Frontal cortex (tissue), 4 donors: ENCODE measurements at places on chromosomes 12 and 14. TPM values are rescaled to one million over a fixed set of nuclear protein-coding genes. Genes with fewer than 3 reads are reported as not detected.

The SCN8A gene
- total RNA-seq = 46.1 TPM

The SLC5A8 gene
- total RNA-seq = 3.3 TPM

The SIX1 gene
- 0.41 TPM for total RNA-seq

The IL25 gene
- total RNA-seq = not detected

The AQP6 gene
- total RNA-seq = not detected

The ADAM21 gene
- total RNA-seq = under 0.01 TPM

The METTL25 gene
- total RNA-seq = 28.1 TPM

The CISTR gene
- not detected for total RNA-seq

The CLECL1 gene
- total RNA-seq = not detected

The PAWR gene
- total RNA-seq = 22.0 TPM

The ANO2 gene
- 4.1 TPM for total RNA-seq

The SFSWAP gene
- 21.2 TPM for total RNA-seq

The PTPRB gene
- 4.5 TPM for total RNA-seq

The TRIAP1 gene
- 11.0 TPM for total RNA-seq

The TMEM116 gene
- 43.2 TPM for total RNA-seq

The GPR68 gene
- 4.9 TPM for total RNA-seq

The ALX1 gene
- under 0.01 TPM for total RNA-seq

The TAS2R43 gene
- total RNA-seq = 3.7 TPM

The ANKRD9 gene
- 3.7 TPM for total RNA-seq

The PKP2 gene
- 7.3 TPM for total RNA-seq

The MYO1A gene
- total RNA-seq = not detected

The ABCC9 gene
- 13.0 TPM for total RNA-seq

The COL2A1 gene
- 0.82 TPM for total RNA-seq

The SLCO1C1 gene
- total RNA-seq = 16.7 TPM

The KIF21A gene
- total RNA-seq = 173 TPM

The POP5 gene
- 27.3 TPM for total RNA-seq

The NEK9 gene
- 20.0 TPM for total RNA-seq

The ZDHHC22 gene
- total RNA-seq = 5.7 TPM

The KRT75 gene
- not detected for total RNA-seq

The GLT8D2 gene
- total RNA-seq = 9.4 TPM

The CIROP gene
- total RNA-seq = not detected

The PRICKLE1 gene
- total RNA-seq = 8.6 TPM

The TAS2R10 gene
- total RNA-seq = 2.4 TPM

The ANKRD33 gene
- not detected for total RNA-seq

The ETFRF1 gene
- total RNA-seq = 29.8 TPM

The PZP gene
- under 0.01 TPM for total RNA-seq

The GLIPR1L1 gene
- total RNA-seq = under 0.01 TPM

The PRH2 gene
- not detected for total RNA-seq

The NRXN3 gene
- total RNA-seq = 44.8 TPM
